ENCODE measurements at places on chromosomes 2 and 18.
A peak's percentile ranks its signal among the peaks of the same experiment; 100 is the strongest.

GRCh38 chr18:61189376-61189775 lies 143.9 kb upstream of the CDH20 start:
- no peak for DNase-seq

DNA sequence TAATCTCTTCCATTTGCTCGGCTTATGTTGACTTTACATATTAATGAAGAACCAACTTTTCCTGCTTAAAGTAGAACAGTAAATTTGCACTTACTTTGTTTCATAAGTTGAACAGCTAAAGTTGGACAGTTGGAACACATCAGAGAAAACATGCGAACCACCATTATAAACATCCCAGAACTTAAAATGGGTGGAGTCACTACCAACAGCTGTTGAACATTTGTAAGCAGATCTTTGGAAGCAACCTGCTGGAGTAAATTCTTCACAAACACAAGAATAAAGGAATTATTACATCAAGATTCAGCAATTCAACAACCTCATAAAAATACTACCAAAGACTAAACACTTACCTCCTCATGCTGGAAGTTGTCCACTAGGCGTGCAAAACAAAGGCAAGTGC lies 96.4 kb upstream of the DNER start:
- no peak for DNase-seq

GRCh38 chr2:240874715-240875227 lies 6.1 kb downstream of the AGXT start:
- no peak for DNase-seq

- peak; percentile 59 for DNase-seq
These were observed 169.2 kb downstream of the CDH20 start for GRCh38 chr18:61502472-61502871.

DNA sequence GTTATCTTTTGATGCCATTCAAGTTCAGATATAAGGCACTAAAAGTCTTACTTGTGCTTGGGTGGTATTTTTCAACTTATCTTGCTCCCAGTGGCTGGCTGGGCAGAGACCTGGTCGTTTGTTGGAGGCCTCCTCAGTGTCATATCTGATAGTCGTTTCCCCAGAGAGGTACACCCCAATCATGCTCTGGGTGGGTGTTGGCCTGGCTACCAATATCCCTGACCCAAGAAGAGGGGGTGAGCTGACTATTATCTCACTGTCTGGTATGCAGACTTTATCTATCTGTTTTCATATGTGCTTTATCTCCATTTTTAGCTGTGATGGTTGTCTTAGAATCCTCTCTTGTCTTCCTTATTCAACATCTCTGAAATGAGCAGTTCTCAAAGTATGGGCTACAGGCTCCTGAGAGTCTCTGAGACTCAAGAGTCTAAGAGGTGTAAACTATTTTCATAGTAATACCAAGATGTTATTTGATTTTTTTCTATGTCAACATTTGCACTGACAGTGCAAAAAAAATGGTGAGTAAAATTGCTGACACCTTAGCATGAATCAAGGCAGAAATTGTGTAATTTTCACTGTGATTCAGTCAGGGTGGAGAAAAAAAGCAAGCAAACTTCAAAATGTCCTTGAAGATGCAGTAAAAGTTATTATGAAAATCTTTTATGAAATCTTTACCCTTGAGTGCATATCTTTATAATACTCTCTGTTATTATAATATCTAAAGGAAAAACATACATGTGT lies 12.3 kb upstream of the PLEK start:
- DNase-seq, result no peak

Measured in T47D (cell line).